ENCODE measurements at places on chromosomes 6 and 20.
A peak's percentile ranks its signal among the peaks of the same experiment; 100 is the strongest.

GRCh38 chr6:90414352-90414751 lies 117.7 kb upstream of the BACH2 start:
- DNase-seq: no peak

GRCh38 chr6:169800116-169800667 lies 48.8 kb downstream of the ERMARD start:
- no peak for DNase-seq

GRCh38 chr6:140857739-140858380 lies 1274.9 kb upstream of the GJE1 start:
- DNase-seq: no peak

- peak; percentile 61 for DNase-seq
Observed at GRCh38 chr6:90294989-90295853, 1.4 kb downstream of the BACH2 start.

GRCh38 chr6:167787896-167788562 lies 38.7 kb upstream of the AFDN start:
- no peak for DNase-seq

DNA sequence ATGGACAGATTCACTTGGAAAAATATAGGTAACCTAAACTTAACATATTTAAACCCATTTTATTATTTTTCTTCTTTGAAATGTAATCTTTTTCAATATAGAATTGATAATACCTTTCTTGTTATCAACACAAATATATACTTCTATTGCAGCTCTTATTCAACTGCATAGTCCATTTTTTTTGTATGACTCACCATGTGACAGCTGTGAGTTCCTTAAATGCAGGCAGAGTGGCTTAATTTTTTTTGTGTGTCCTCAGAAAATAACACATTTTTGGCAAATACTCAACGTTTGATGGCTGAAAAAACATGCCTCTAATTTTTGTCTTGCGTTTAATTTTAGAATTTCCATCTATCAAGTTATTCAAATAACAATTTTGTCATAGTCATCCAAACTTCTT lies 454.8 kb downstream of the PHF3 start:
- no peak for DNase-seq

GRCh38 chr6:101537753-101538316 lies 144.3 kb downstream of the GRIK2 start:
- no peak for DNase-seq

- DNase-seq: peak; percentile 16
Observed at GRCh38 chr20:58481481-58482021, 33.6 kb downstream of the APCDD1L start.

DNA sequence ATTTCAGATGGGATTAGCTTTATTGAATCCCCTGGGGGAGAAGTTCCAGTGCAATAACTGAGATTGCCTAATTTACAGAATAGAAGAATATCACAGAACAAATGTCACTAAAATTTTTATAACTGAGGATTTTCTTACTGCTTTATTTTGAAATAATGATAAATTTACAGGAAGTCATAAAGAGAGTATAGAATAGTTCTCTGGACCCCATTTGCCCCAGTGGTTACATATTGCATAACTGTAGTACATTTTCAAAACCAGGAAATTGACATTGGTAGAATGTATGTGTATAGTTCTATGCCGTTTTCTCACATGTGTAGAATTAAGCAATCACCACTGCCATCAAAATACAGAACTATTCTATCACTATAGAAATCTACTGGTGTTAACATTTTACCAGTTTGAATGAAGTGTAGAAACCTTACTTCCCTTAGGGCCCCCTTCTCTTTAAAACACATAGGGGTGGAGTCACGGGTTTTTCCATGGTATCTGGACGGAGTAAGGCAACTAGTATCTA lies 18.3 kb downstream of the KIF6 start:
- no peak for DNase-seq

- no peak for DNase-seq
Observed at GRCh38 chr20:20395903-20396568, 28.1 kb downstream of the INSM1 start.

DNA sequence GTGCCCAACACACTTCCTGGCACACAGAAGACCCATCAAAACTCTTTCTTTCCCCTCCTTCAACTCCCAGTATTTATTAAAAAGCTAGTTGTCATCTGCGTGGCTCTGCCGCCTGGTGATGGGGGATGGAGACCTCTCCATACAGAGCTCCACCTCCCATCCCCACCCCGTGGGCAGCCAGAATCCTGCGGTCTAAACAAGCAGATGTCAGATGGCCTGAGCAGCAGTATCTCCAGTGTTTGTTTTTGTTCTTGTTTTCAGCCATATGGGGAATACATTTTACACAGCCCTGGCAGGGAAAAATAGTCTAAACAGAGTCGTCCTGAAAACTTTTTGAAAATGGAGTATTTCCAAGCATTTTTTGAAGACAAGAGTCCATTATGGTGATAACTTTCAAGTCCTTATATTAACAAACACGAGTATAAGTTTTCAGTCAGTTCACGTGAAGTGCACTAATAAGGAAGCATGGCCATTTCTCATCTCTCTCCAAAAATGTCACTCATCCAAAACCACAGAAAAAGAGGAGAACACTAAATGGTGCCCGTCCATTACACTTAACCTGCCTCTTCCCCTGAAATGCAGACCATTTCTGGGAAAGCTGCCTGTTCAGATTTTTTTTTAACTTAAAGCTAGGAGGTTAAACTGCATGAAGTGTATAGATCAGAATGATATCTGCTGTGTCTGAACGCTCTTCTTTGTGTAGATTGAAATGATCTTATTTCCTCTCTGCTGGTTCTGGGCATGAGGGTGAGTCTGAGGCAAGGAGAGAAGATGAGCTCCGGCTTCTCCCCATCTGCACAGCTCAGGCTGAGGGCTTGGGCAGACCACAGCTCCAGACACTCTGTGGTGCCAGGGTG lies 91.0 kb downstream of the TCP11 start:
- DNase-seq: no peak
